T1000 (cell line): ENCODE measurements at places on chromosomes 5 and 9.

- DNase-seq: peak; percentile 68
Observed at GRCh38 chr9:114174876-114175771, 19.8 kb downstream of the COL27A1 start.

DNA sequence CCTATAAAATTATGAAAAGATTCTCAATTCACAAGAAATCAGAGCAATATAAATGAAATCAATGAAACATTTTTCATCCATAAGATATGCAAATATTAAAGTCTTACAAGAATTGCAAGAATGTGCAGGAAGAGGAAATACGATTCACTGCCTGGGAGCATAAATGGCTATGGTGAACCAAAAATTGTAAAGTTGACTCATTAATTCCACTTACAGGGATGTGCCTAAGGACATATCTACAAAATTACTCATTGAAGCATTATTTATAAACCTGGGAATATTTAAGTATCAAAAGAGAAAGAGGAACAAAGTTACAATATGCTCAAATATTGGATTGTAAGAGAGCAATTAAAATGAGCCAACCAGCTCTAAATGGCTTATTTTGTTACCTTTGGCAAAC, 6.9 kb upstream of the NIPSNAP3A start:
- no peak for DNase-seq

GRCh38 chr5:91925249-91925648, 542.1 kb upstream of the ARRDC3 start:
- no peak for DNase-seq

- no peak for DNase-seq
Observed at GRCh38 chr9:70428781-70429180, 14.3 kb upstream of the KLF9 start.

- DNase-seq: peak; percentile 80
Observed at GRCh38 chr5:132294728-132295504, 722 bp downstream of the SLC22A4 start.

- DNase-seq: no peak
Observed at GRCh38 chr5:132750471-132751230, 3.4 kb downstream of the CCNI2 start.

- no peak for DNase-seq
Observed at GRCh38 chr5:9222054-9222976, 323.6 kb downstream of the SEMA5A start.

- DNase-seq: no peak
Observed at GRCh38 chr5:53873235-53873634, 312.8 kb downstream of the NDUFS4 start.
